ENCODE measurements at places on chromosomes 3 and 15.

DNA sequence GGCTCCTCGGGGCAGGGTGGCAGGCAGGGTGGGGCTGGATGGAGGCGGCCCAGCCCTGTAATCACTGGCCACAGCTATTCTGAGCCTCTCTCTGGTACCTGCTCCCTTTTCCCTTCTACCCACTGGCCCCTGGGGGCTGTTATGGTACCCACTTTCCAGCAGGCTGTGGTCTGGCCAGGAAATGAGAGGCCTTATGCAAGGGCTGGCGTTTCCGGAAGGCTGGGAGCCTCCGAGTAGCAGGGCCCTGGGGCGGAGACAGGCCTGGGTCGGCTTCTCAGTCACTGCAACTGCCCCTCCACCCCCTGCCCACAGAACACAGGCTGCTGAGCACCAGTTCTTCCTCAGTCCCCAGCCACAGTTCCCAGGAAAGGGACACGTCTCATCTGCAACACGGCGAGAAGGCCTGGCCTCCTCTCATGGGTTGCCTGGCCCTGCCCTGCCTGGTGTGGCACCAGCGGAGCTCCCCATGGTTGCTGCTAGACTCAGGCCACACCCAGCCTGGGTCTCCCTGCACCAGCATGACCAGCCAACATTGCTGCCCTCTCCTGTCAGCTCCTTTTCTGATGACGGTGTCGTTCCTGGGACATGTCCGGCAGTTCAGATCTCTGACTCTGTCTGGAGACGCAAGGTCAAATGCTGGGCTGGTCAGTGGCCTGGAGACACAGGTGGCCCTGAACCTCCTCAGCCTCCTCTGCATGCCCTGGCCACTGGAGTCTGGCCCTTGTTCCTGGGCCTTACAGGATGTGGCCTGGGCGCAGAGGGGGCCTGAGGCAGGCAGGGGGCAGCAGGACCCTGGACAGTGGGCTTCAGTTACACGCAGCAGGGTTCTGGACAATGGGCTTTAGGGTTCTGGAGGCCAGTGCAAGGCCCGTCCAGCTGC is 6.5 kb downstream of the CHST13 start:
- no peak for DNase-seq

DNA sequence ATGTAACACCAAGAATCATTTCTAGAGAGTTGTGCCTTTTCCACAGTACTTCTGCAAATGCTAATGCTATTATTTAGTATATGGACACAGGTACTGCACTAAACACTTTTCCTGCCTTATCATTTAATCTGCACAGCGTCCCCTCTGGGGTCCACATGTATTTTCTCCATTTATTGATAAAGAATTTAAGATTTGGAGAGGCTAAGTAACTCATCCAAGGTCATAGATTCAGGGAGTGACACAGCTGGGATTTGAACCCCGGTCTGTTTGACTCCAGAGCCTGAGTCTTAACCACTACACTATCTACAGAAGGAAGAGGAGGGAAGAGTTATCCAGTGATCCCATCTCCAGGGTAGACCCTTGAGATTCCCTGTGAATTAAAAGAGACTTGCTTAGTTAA is 24.9 kb upstream of the TPRG1 start:
- no peak for DNase-seq

DNA sequence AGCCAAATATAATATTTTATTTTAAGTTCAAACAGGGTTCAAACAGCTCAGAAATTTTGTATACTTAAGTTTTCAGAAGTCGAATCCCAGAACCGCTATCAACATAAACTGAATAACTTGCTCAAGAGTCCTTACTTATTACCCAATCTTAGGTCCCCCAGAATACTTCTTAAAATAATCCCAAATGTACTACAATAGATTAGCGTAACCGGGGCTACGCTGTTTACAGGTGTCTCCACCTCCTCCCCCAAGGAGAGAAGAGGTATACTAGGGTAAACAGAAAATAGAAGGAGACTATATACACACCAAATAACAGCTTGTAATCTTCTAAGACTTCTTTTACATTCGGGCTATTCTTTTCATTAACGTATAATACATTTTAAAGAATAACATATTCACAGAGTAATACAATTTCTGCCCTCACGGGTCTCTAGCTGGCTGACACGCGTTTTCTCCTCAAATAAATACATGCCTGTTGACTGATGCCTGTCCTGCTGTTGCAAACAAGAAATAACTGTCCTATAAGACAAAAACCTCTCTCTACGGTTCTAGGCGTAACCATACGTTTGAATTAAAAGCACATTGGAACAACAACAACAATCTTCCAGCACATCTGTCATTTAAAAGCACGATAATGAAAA is 1.3 kb downstream of the DENND4A start:
- no peak for DNase-seq

DNA sequence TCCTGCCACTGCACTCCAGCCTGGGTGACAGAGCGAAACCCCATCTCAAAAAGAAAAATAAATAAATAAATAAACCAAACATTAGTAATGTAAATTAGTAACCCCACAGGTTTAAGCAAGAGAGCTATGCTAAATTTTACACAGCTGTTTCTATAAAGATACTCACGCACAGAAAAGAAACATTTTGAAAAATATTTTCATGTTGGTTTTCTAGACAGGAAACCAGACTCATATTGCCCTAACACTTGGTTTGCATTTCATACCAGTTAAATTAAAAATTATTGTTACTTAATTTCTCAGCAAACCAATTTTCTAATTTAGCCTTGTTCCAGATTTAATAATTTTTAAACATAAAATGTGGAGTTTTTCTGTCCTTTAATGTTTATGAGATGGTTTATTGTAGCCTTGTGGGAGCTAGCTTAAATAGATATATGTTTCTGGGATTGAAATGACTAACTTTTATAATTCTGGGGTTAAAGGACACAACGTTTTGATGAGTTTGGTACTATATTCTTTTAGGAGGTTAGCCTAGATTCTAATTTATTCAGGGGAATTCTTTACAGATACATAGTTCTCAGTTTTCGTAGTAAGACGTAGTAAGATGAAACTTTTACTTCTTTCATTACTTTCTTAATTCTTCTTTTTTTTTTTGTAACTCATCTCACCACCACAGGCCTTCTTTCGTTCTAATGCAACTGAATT is 42.6 kb upstream of the SLC4A7 start:
- no peak for DNase-seq

DNA sequence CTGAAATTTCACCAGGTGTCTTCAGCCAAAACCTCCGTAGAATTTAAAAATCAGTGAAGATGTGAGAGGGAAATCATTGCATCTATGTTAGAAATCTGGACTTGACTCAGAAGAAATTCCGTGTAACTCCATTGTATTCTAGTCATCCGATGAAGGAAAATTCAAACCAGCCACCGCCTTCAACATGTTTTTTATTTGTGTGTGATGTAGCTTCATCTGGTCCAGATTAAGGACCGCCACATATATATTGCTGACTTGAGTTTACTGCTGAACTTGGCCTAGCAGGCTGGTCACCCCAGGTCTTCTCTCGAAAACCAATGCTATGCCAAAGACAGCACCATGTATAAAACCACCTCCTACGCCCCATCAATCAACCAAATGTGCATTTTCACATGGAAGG is 120.9 kb downstream of the FOXP1 start:
- no peak for DNase-seq

DNA sequence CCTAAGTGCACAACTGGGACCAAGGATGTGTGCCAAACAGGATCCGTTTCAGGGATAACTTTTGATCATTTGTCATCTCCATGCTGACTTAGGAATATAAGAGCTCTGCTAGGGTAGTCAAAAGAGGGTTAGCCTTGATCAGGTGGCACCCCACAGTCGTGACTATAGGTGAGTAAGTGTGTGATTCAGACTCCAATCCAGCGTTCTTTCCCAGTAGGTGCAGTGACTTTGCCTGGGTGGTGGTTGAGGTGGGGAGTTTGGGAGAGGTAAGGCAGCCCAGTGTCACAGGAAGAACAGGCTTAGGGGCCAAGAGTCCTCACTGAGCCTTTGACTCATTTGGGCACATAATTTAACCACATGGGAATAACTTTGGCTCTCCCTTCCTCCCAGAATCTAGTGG is 51.0 kb downstream of the CHDH start:
- DNase-seq: no peak

DNA sequence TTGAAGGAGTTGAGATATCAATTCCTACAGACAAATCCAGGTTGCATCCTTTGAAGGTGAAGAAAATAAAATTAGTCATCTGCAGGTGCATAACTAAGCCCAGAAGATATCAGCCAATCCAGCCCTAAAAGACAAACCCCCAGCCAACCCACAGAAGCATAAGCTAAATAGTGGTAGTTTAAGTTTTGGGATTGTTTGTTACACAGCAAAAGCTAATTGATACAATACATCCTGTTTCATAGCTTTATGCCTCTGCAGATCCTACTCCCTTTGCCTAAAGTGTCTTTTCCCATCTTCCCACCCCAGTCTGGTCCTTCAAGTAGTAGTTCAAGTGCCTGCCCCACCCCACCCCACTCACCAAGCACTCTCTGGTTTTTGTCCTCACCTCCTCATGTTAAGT is 48.6 kb upstream of the CAPN7 start:
- no peak for DNase-seq

- no peak for DNase-seq
Observed at GRCh38 chr15:23762026-23762425, 74.9 kb upstream of the NDN start.

GRCh38 chr3:188624384-188624783 is 470.4 kb downstream of the LPP start:
- DNase-seq: no peak

DNA sequence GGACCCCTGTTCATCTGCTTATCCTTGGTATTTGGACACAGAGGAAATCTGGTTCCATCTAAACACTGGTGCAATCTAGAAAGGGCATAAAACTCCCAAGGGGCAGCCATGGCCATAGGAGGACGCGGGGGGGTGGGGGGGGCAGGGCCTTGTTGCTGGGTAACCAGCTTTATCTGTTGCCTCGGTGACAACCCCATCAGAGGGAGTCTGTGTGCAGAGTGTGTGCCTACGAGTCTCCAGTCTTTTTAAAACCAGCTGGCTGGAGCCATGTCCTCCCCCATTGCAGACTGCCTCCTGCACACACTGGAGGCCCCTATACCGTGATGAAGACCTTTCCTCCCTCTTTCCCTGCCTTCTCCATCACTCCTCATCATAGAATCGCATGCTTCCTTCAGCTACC is 26.4 kb upstream of the CORO2B start:
- no peak for DNase-seq

DNA sequence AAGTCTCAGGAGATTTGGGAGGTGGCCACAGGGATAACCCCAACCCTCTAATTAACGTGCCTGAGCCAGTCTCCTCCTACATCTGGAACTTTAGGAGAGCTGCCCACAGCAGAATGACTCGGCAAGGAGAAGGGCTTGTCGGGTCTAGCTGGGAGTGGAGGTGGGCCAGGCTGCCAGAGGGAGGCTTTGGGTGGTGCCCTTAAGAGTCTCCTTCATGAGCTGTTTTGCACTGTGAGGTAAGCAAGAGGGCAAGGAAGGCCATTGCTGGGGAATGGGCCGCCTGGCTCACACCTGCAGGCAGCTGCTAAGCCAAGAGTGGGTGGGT is 3.6 kb upstream of the TNK2 start:
- DNase-seq: no peak

- DNase-seq: no peak
Observed at GRCh38 chr15:38843051-38843501, 278.5 kb upstream of the RASGRP1 start.

GRCh38 chr3:29415482-29416223 is 134.8 kb downstream of the RBMS3 start:
- DNase-seq: no peak

DNA sequence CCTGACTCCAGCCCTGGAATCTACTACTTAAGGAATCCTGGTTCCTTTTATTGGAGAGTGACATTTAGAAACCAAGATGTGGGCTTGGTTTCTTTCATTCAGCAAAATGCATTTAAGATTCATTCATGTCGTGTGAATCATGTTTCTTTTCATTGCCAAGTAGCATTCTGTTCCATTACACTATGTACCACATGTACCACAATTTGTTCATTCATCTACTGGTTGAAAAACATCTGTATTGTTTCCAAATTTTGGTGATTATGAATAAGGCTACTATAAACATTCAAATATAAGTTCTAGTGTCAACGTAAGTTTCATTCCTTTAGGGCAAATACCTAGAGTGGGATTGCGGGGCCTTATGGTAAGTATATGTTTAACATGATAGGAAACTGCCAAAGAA is 264.2 kb downstream of the VPS13C start:
- DNase-seq: no peak

- no peak for DNase-seq
Observed at GRCh38 chr3:160106905-160107861, 118.0 kb upstream of the C3orf80 start.

- no peak for DNase-seq
Observed at GRCh38 chr3:50562861-50563260, 4.7 kb downstream of the C3orf18 start.

DNA sequence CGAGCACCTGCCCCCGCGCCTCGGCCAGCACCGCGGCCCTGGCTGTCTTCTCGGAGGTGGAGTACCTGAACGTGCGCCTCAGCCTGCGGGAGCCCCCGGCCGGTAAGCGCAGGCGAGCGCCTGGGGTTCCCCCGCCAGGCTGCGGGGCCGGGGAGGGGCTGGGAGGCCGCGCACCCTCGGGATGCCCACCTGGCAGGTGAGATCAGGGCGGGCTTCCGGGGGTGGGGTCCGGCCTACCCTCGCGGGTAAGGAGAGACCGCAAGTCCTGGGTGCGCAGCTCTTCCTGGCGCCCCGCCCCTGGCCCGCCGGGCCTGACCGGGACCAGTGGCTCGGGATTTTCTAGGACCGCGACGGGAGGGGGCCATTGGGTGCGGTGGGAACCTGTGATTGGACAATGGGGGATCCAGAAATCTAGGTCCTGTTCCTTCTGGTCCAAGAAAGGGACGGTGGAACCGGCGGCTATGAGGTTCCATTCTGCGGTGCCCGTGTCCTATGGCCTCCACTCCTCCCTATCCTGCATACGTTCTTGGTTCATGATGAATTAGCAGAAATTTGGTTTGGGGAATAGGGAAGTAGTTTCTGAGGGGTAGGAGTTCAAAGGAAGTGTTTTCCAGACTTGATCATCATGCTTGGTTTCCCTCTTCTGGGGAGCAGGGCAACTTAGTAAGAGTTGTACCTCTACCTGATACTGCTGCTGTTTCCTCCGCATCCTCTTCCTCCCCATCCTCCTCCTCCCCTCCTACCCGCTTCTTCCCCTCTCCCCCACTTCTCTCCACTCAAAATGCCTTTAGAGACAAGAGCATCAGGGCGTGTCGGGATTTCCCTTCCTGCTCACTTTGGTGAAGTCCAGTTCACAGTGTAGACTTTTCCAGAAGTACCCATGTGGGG is 808 bp downstream of the ARRDC4 start:
- DNase-seq: no peak

DNA sequence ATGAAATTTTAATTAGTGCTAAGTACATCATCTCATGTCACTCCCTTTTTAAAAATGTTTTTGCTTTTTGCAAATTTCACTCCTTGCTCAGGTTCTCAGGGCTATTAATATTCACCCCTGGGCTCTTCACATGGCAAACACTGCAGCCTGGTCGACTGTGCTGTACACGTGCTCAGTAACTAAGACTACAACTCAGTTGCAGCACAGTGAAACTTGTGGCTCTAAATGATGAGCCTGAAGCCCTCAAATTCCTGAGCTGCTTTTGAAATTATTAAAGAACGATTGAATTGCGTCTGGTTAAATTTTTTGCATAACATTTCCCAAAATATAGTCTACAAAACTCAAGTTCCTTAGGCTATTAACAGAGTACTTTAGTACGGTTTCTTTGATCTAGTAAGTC is 159.3 kb upstream of the C2CD4B start:
- no peak for DNase-seq

GRCh38 chr3:127324076-127324475 is 36.2 kb upstream of the PRR20G start:
- no peak for DNase-seq

All from stimulated activated CD4-positive, alpha-beta T cell treated with anti-CD3 and anti-CD28 coated beads, TNF-alpha, amount 100 ng/mL, for 4 hours (primary cell).